Right cardiac atrium (tissue), 5 donors: ENCODE measurements at places on chromosomes 5 and 9. TPM values are rescaled to one million over a fixed set of nuclear protein-coding genes. Genes with fewer than 3 reads are reported as not detected.

Gene TAF1L
- not detected for total RNA-seq

Gene SEMA4D
- 23.3 TPM for total RNA-seq

Gene GBGT1
- 12.4 TPM for total RNA-seq

Gene CACFD1
- total RNA-seq = 13.9 TPM

Gene SLC31A2
- total RNA-seq = 10.0 TPM

Gene SHOC1
- not detected for total RNA-seq

Gene AQP7
- 128 TPM for total RNA-seq

Gene ARL14EPL
- total RNA-seq = not detected

Gene ZFP37
- total RNA-seq = 2.4 TPM

Gene AHRR
- total RNA-seq = 3.7 TPM

Gene PCDH12
- 4.1 TPM for total RNA-seq

Gene THBS4
- total RNA-seq = 4.5 TPM

Gene PCDHGB2
- 4.2 TPM for total RNA-seq

Gene FOXE1
- not detected for total RNA-seq

Gene PHF24
- 0.20 TPM for total RNA-seq

Gene FBXL7
- 18.8 TPM for total RNA-seq

Gene FOXD4L4
- 0.22 TPM for total RNA-seq

Gene FGF1
- total RNA-seq = 23.1 TPM

Gene SURF4
- 129 TPM for total RNA-seq

Gene TMEM171
- not detected for total RNA-seq
